ENCODE measurements at places on chromosomes 7 and 10. TPM values are rescaled to one million over a fixed set of nuclear protein-coding genes. Genes with fewer than 3 reads are reported as not detected.
A peak's percentile ranks its signal among the peaks of the same experiment; 100 is the strongest.

GRCh38 chr7:83532219-83532618, 116.7 kb downstream of the SEMA3E start:
- DNase-seq, result no peak

DNA sequence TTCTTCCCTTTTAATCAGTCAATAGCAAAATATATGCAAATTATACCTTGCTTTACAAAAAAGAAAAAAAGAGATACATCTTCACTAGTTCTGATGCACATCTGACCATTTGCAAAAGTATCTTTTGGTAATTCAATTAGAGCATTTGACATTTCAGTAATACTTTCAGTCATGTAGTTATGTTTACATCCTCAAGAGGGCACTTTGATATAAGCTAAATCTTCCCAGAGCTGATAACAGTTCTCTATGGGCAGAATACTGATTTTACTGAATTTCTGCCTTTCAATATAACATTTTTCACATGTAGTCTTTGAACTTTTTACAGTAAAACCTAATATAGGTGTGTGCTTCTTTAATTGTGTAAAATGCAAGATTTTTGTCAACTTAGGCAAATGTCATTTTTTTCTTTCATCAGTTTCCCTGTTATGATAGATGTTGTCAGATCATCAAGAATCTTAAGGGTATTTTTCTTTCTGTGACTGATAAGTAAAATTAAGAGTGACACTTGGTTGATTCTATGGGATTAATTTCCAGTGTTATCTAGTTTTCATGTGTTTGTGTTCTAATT, 703.5 kb upstream of the SEMA3D start:
- DNase-seq, result no peak

GRCh38 chr7:87833130-87833529, 43.0 kb downstream of the SLC25A40 start:
- no peak for DNase-seq

GRCh38 chr10:52597189-52597863, 175.3 kb downstream of the MBL2 start:
- no peak for DNase-seq

- DNase-seq, result no peak
Observed at GRCh38 chr10:120506674-120507073, 49.6 kb downstream of the PLPP4 start.

DNA sequence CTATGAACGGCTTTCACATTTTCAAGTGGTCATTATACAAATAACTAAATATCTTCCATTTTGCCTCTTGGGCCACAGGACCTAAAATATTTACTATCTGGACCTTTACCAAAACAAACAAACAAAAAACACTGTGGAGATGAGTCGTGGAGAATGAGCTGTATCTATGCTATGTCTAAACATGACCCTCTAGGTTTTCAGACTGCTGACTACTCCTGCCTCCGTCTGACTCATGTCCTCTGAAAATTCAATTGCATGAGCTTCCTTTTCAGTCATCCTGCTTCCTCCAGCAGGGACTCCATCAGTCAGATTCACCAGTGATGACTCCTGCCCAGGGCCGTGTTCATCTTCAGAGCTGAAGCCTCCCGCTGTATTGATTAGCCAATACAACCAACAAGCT, 96.8 kb downstream of the COL28A1 start:
- peak; percentile 78 for DNase-seq

DNA sequence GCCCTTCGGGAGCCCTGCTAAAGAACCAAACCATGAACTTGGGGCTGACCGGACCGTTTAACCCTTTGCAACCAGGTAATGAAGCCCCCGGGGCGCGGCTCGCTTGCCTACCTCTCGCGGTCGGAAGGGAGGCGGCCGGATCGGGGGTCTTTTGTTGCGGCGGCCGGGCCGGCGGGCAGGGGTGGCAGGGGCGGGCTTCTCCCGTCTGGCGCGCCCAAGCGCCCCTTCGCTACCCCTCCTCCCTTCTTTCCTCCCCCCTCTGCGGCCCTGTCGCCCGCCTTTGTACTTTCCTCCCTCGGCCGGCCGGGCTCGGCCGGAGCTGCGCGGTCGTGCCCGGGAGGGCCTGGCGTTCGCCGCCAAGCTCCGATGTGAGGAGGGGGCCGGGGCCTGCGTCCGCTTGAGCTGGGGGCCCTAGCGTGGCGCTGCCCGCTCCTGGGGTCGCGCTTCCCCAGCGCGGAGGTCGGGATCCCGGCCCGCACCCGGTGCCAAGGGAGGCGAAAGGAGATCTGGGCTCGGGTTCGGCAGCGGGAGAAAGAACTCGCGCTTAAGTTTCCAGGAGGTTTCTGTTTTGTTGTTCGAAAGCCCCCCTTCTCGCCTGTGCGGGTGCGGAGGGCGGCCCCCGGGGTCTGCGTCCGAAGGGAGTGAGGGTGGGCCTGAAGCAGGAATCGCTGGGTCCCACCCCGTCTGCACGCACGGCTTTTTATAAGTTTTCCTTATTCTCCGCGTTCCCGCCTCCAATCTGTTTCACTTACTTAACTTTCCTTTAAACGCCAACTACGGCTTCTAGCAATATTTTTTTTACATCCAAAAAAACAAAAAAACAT, 436.8 kb upstream of the GALNT17 start:
- peak; percentile 19 for DNase-seq

DNA sequence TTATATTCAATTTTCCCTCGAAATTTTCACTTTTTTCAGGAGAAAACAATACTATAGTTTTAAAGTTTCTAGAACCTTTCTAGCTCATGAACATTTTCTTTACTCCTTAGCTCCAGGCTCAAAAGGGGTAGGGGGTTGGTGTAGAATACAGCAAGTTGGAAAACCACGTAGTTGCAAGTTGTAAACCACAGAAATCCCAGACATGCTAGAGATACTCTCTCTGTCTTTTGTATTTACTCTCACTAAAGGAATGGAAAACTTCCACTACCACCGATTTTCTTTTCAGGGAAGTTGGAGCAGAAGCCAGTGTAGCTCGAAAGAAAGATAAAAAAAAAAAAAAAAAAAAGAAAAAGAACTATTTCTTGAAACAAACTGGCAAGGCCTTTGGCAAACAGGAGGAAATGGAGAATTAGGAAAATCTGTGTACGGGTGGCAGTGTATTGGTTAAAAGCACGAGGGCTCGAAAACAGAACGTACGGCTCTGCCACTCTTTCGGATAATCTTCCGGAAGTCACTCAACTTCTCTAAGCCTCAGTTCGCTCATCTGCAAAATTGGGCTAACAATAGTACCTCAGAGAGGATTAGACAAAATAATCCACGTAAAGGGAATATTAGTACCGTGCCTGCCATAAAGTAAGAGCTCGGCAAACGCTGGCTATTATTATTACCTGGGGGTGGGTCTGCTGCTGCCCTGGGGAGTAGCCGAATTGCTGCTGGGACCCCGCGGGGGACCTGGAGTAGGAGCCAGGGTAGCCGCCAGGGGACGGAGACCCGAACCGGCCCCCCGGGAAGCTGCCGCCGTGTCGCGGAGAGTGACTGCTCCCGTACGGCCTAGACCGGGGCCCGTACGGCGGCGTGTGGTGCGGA, 628 bp downstream of the MPLKIP start:
- DNase-seq, result no peak

- peak; percentile 91 for DNase-seq
Observed at GRCh38 chr10:78756604-78757343, 312.0 kb upstream of the ZMIZ1 start.

GRCh38 chr7:118029826-118030422, 154.0 kb upstream of the LSM8 start:
- DNase-seq, result no peak

- no peak for DNase-seq
Observed at GRCh38 chr10:98910048-98910447, 325.6 kb downstream of the HPSE2 start.

GRCh38 chr7:120097020-120097419, 176.0 kb upstream of the KCND2 start:
- no peak for DNase-seq

DNA sequence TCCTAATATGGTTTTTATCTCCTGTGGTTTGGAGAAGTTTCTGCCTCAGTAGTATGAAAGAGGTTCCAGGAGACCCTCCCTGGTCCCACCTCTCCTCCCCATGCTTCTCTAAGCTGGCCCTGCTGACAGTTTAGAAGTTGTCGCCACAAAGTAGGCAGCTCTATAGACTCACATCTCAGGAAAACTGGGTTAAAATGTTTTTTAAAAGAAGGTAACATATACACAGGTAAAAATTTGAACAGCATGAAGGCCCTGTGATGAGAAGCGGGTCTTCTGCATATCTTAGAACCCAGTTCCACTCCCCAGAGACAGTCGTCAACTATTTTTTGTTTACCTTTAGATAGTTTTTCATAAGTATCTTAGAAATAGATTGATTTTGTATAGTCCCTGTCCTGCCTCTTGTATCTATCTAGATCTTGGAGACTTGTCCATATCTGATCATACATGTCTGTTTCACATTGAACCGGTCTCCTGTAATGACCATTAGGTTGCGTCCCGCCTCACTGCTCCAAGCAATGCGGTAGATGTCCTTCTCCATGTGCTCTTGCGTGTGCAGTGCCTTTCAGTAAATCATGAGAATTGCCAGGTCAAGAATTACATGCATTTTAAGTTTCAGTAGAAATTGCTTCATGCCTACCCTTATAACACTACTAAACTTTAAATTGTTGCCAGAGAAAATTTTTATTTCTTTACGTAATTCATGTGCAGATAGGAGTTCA, 2.2 kb downstream of the DUSP5 start:
- peak; percentile 44 for DNase-seq

DNA sequence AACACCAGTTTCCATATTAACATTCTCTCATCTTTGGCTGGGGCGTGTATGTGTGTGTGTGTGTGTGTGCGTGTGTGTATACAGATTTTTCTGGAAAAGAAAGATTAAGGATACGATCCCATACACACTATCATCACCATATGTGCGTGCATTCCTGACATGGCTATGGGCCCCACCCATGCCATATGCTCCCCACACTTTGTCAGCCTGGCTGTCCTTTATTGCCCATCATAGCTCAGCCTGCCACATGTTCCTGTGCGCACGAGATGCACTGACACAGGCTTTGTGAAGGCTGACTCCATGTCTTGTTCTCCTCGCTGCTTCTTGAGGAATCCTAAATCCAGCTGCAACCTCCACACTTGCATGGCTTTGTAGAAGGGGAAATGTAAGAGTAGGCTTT, 984.1 kb downstream of the LRMDA start:
- DNase-seq, result no peak

GRCh38 chr7:164882-165660, 27.3 kb upstream of the FAM20C start:
- DNase-seq, result no peak

DNA sequence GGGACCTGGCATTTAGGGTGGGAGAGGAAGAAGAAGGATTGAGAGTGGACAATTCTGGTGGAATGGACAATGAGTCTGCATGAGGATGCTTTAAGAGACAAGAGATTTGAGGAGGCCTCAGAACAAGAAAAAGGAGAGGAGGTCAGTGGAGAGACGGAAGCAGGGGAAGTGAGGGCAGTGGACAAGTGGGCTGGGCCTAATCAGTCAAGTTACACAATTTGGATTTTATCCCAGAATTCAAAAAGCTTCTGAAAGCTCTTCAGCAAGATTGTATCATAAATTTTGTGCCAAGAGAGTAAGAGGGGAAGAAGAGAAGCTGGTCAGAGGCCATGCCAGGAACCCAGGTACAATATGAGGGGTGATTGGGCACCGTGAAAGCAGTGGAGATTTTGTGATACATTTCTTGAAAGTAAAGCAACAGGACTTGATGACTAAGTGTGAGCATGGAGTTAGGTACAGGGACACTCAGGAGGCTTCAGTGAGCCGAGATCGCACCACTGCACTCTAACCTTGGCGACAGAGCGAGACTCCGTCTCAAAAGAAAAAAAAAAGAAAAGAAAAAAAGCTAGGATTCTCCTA, 19.3 kb upstream of the TSPAN13 start:
- no peak for DNase-seq

DNA sequence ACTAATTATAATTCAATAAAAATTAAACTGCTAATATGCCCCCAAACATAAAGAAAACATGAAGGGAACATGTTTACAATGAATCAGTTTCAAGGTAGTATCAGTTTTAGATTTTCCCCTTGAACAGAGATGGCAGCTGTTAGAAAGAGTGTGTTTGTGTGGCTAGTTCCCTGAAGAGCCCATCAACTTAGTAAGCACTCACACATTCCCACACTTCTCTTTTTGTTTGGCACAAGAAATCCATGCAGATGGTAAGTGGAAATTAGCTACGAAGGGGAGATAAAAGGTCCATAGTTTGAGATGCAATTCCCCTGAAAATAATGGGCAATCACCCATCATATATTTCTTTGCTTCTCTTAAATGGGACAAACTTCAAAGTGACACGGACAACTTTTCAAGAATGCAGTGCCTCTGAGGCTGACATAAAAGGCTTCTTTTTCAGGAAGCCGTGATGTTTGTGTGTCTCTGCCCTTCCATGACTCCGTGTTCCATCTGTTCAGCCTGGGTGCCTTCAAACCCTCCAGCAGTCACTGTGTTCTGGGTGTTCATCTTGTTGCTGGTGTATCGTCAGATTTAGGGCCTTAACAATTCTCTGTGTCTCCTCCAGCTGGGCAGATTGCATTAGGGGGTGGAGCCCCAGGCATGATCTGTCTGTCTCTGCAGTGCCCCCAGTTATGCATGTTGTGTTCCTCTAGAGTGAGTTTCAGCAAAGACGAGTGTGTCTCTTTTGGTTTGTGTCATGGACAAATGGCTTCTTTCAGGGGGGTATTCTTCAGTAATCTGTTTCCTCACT, 259.5 kb upstream of the NPY start:
- DNase-seq, result no peak

- DNase-seq, result no peak
Observed at GRCh38 chr7:139990142-139990535, 72.6 kb downstream of the PARP12 start.

Gene KCNMA1
- 12.8 TPM for total RNA-seq

Gene SH2B2
- 16.5 TPM for total RNA-seq

Gene PLEKHS1
- not detected for total RNA-seq

Gene EPHA1
- total RNA-seq, result not detected

Gene IPMK
- total RNA-seq, result 0.96 TPM
